ENCODE measurements at places on chromosomes 3 and 15. TPM values are rescaled to one million over a fixed set of nuclear protein-coding genes. Genes with fewer than 3 reads are reported as not detected.
A peak's percentile ranks its signal among the peaks of the same experiment; 100 is the strongest.

The LRRC31 gene
- not detected for polyA plus RNA-seq

The ARHGEF3 gene
- polyA plus RNA-seq, result 23.2 TPM

The PLSCR1 gene
- polyA plus RNA-seq, result 95.8 TPM

The ADCY5 gene
- polyA plus RNA-seq, result 14.9 TPM

The GP5 gene
- polyA plus RNA-seq, result 0.78 TPM

The RTP3 gene
- not detected for polyA plus RNA-seq

The KBTBD13 gene
- 0.43 TPM for polyA plus RNA-seq

The SLC28A2 gene
- 0.46 TPM for polyA plus RNA-seq

GRCh38 chr15:100073982-100074381 is 267.8 kb downstream of the ADAMTS17 start:
- no peak for DNase-seq

DNA sequence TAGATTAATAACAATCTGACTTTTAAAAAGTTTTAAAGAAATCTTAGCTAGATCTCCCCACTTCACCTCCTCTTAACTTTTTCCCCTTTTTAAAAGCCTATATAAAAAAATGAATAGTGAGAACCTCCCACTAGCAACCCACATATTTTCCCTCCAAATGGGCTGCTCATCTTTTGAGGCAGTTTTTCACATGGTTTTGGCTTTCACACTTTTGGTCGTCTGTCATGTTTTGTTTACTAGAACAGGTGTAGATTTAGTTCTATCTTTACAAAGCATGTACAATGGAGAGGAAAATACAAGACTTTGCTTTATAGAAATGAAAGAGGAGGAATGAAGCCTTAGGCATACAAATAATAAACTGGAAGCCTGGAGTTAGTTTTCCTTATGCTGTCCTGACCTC is 126.7 kb upstream of the EOMES start:
- no peak for DNase-seq

DNA sequence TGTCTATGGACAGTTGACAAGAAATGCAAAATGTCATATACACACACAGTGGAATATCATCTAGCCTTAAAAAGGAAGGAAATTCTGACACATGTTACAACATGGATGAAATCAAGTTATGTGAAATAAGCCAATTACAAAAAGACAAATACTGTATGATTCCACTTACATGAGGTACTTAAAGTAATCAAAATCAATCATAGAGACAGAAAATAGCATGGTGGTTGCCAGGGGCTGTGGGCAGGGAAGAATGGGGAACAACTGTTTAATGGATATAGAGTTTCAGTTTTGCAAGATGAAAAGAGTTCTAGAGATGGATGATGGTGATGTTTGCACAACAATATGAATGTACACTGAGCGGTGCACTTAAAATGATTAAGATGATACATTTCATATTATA is 613.8 kb upstream of the ZNF385D start:
- no peak for DNase-seq

- no peak for DNase-seq
These were observed 60.9 kb downstream of the STRIT1 start for GRCh38 chr3:155232605-155233004.

DNA sequence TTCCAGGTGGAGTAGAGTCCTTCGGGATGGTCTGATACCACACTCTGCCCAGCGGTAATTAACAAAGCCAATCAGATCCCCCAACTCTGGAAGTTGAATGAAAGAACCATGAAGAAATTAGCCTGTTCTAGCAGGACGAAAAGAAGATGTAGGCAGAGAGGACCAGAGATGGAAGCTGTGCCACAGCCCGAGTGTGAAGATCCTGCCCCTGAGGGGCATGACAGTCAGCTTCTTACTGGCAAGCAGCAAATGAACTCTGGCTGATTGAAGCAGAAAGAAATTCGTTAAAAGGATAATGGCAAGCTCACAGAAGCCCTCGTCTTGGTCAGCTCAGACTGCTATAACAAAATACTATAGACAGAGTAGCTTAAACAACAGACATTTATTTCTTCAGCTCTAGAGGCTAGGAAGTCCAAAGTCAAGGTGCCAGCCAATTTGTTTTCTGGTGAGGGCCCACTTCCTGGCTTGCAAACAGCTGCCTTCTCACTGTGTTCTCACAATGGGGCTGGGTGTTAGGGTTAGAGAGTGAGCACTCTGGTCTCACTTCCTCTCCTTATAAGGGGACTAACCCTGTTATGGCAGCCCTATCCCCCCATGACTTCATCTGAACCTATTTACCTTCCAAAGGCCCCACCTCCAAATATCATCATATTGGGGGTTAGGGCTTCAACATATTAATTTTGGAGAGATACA is 307.1 kb downstream of the VPS13C start:
- no peak for DNase-seq

- no peak for DNase-seq
These were observed 8.7 kb downstream of the SRP14 start for GRCh38 chr15:40029979-40030893.

DNA sequence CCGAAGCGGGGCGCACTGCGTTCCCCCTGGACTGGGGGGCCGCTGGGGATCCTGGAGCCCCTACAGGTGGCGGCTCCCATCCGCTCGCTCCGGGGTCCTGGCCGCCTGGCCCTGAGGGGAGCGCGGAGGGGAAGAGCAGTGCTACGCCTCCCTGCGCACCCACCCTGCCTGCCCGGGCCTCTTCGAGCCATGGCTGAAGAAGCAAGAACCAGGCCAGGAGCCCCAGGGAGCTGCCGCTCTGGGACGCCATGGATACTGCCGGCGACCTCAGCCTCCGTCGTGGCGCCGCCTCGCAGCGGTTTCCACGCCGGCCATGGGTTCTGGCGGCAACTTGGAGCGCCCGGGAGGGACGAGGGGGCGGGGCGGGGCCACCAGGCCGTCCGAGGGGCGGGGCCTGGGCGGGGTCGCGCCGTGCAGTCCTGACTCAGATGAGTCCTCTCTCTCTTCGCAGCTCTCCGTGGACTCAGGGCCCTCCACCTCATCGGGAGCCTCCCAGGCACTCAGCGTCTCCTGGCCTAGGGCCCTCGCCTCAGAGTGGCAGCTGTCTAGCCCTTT is 50.9 kb downstream of the MYL3 start:
- peak; percentile 54 for DNase-seq

DNA sequence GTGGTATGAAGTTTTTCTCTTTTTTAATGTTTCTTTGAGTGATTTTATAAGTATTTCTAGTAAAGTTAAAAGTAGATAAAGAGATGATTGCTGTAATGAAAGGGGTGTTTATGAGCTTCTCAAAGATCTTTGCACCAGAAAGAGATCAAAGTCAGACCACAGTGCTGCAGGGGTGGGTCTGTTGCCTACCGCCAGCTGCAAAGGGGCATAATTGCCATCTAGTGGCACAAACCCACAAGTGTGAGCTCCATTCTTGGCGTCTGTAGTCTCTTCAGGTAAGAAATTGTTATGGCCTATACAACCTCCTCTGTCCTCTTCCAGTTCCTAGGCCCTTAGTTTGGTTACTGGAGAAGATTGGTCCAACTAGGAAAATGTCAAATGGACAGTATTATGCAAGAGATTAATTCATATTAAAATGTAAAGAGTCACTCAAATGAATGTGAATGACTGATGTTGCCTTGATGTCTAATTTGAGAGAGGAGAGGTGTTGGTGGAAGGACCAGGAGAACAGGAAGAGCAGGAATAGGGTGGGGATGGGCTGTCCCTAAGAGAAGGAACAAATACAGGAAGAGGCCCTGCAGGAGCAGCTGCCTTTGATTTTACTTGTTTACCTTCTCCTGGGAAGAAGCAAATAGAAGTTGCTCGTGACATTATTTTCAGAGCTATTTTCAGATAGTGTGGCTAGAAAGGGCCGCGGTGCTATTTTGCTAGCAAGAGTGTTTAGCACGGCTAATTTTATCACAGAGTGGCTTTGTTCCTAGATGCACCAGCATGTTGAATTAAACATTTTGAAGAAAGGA is 53.0 kb upstream of the GSK3B start:
- no peak for DNase-seq

GRCh38 chr3:23152989-23153388 is 50.1 kb upstream of the UBE2E2 start:
- no peak for DNase-seq

DNA sequence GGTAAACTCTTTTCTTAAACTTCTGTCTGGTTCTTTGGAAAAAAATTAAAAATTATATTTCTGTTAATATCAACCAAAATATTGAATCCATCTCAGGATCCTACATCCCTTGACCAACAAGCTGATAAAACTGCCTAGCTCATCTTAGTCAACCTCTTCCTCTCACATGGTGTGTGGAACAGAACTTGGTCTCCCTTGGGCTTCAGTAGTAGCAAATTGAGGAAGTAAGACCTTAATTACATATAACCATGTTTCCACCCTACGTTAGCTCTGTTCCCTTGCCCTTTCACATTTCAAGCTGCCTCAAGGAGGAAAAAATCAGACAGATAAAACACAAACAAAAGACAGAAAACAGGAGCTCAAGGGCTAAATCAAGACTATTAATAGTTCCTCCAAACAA is 116.4 kb downstream of the GREM1 start:
- DNase-seq, result no peak

DNA sequence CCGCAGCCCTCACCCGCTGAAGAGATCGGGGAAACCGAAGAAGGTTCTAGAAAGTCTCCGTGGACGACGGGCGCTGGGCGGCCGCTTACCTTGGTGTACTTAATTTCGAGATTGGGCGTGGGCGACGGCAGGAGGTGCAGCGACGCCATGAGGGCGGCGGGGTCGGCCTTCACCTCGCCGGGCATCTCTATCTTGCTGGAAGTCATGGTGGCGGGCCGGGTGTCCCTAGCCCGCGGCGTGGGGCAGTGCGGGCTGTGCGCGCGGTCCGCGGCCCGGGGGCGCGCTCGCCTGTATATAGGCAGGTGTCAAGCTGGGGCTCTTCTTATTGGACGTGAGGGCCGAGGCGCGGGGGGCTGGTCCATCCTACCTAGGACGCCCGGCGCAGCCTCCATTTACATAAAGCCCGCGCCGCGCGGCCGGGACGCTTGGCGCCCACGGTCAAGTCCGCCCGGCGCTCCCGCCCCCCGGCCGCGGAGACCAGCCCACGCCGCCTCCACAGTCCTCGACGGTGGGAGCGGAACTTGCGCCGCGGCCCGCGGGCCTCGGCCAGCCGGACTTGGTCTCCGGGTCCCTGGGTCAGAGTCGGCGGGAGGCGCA is at the start of gene ALDH1A2:
ALDH1A2 (minus strand) TSS at position 267 of the 597 bp plus-strand sequence; CDS start at position 206, 61 bp downstream.
- DNase-seq, result no peak

DNA sequence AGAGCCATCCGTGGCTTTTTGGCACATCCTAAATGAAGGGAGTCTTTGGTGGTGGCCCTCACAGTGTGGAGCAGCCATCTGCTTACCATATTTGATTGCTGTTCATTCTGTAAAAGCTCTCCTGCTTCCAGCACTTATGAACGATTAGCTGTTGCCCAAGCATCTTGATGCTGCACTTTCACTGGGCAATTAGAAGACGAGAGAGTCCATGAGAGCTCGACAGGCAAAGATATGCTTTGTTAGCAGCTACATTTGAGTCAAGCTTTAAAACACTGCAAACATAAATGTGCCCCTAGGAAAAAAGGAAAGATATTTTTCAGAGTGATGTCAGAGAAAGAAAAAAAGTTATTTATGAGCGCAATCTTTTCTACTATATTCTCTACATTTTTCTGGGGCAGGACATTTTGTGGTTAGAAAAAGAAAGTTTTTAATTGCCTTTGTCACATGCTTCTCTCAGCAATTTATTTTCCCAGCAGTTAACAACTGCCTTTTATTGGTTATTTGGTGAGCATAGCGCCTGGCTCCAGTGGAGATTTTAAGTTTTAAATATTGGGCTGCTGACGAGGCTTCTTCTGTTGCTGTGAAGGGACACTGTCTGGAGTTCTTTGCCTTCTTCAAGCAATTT is 468.4 kb downstream of the C3orf38 start:
- no peak for DNase-seq

- no peak for DNase-seq
These were observed 174.2 kb upstream of the FRMD4B start for GRCh38 chr3:69560116-69560515.

DNA sequence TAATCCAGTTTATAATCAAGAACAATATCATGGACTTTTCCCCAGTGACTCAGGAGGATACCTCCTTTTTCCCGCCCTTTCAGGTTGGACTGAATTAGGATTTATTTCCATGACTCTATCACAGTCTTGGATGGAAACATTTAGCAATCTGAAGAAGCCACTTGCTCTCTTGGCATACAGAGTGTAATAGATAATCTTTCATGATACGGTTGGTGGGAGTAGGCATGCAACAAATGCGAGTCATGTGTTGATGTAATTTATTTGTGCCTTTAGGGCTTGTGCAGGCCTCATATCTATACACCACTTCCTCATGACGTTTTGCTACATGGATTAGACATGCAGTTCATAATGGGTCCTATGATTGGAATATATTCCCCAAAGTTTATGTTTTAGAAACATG is 54.2 kb upstream of the MCTP2 start:
- DNase-seq, result no peak

DNA sequence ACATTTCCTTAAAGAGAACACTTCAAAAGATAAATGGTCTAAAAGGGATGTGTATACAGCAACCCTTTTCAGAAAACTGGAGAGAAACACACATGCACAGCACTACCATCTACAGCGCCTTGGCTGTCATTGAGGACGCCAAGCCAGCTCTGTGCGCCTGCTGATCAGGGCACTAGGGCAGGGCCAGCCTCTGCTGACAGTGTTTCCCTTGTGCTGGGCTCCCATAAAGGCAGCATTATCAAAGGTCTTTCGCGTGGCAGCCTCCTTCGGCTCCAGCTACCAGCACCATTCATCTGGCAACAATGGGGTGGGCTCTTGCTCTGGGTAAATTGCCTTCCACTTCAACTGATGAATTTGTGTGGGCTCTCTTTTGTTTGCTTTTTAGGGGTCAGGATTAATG is 53.4 kb downstream of the LDHAL6B start:
- DNase-seq, result no peak
